ENCODE measurements at places on chromosomes 1 and 21. TPM values are rescaled to one million over a fixed set of nuclear protein-coding genes. Genes with fewer than 3 reads are reported as not detected.

DNA sequence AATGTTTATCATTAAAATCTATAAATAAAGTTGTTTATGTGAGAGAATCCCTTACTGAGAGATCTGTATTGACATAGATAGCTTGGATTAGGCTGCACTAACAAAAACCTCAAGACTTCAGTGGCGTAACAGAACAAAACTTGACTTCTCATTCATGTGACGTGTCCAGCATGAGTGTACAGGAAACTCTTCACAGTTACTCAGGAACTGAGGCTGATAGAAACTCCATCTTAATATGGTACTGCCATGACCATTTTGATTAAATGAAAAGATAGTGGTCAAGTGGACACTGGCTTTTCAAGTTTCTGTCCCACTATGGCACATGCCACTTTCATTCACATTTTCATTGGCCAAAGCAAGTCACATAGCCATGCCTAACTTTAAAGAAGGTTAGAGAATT lies 3.7 kb downstream of the ST3GAL3 start:
- no peak for DNase-seq

Gene LRRC42
- 6.9 TPM for total RNA-seq

Gene OLIG1
- total RNA-seq: not detected

Gene TFAP2E
- 5.1 TPM for total RNA-seq

DNA sequence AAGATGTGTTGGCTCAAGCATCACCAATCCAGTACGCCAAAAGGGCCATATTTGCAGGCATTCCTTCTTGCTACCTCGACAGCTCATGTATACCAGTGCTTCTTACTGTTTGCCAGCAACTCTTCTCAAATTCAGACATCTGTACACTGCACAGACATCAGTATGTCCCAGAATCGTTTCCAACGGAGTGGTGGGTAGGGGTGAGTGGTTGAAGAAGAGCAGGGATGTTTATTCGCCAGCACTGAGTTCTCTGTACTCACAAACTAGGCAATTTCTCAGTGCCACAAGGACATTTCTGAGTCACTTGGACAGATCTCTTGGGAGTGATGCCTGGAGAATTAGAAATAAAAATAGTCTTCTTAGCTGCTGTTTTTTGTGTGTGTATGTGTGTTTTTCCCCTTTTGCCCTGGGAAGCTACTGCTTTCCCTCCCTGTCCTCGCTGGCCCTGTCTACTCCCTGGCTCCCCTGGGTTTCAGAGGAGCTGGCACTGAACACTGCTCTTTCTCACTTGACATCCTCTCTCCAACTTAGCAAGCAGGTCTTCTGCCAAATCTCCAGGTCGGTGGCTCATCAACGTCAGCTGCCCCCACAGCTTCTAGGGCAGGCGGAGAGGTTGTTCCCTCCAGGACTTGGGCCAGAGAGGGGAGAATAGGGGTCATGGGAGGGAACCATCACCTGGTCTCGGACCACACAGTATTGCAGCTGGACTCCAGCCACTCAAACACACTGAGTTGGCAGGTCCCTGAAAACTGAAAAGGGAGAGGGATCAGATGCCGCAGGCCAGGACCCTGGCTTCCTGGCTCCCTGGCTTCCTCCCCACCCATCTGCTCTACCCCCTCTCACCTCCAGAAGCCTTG lies 90.5 kb downstream of the NMNAT2 start:
- DNase-seq: no peak

GRCh38 chr1:24764439-24764838 lies 19.2 kb downstream of the CLIC4 start:
- DNase-seq: no peak

- peak; percentile 50 for DNase-seq
Measured at GRCh38 chr1:233598891-233599541, 14.9 kb upstream of the KCNK1 start.

DNA sequence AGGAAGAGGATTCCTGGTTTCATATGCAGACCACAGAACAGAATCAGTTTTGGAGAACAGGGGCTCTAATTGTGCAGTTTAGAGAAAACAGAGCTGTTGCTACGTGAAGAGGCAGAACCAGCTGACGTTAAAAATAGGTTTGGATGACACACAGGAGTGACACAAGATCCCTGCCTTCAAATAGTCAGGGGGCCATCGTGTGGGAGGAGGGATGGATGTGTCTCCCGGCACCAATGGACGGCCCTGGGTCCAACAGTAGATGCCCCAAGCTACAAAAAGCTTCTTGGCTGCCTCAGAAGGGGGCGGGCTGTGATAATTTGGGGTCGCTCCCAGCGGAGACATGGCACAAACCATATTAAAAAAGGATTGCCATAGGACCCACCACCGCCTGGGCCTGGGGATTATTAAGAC lies 87.8 kb downstream of the MRPL37 start:
- DNase-seq: no peak

Gene OR10K2
- total RNA-seq: not detected

GRCh38 chr21:38531039-38531541 lies 32.8 kb upstream of the ERG start:
- DNase-seq: no peak

Gene TRIM17
- total RNA-seq: 0.30 TPM

- DNase-seq: no peak
Measured at GRCh38 chr1:40794974-40795715, 11.6 kb downstream of the KCNQ4 start.

DNA sequence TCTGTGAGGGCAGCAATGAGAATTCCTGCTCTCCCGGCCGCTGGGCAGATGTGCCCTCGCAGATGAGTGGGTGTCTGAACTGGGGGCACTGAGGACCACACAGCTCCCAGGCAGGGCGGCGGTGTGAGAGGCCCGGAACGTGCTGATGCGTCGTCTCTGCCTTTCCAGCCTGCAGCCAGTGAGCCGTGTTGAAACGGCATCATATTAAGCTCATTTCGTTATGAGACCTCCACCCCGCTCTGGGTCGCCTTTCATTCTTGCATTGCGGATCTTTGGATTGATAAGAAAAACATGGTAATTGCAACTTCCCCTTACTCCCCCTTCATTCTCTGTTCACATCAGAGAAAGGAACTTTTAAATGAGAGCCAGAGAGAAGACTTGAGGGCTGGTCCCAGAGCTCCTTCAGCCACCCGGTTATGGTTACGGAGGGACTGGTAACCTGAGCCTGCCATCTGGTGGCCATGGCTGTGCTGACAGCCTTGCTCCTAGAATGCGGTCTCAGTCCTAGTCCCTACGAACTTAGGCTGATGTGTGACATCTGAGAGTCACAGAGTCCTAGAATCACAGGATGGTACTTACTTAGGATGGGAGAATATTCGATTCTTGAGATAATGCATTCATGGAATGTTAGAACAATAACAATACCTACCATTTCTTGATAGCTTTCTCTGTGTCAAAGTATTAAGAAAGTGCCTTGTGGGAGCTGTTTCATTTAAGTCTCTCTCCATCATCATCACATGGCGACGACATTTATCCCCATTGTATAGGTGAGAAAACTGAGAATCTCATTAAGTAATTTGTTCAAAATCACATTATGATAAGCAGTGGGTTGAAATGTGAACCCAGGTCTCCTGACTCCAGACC lies 271.0 kb downstream of the TRABD2B start:
- peak; percentile 25 for DNase-seq

DNA sequence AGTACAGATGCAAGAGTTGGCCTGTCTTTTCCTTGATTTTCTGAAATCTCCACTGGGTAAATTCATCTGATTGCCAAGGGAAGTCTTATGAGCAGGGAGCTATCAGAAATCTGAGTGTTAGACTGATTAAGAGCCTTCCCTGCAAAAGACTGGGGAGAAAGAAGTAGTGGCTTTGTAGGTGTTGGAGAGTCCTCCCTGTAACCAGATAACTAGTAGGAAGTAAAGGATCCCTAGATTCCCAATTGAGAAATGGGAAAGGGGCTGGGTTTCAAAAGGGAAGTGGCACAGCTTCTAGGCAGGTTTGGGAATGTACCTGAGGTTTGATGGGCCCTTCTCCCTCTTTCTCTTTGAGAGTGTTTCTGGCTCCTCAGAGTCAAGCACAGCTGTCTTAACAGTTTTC lies 2.1 kb downstream of the TLCD4 start:
- DNase-seq: no peak

DNA sequence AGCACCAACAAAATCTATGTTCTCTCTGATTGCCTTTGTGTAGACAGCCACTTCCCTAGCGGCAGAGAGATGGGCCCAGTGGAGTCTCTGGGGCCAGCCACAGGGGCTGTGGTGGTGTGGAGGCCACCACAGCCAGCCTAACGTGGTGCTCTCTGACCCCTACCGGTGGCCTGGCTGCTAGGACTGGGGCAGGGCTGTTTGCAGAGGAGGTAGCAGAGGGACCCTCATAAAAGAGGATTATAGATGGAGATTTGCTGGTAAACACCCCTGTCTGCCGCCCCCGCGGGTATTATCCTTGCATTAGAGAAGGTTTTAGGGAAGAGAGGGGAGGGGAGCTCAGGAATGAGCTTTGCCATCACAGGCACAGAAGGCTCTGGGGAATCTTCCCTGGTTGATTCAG lies 310.3 kb upstream of the VAMP3 start:
- DNase-seq: no peak

Gene OLFM3
- total RNA-seq: not detected
